ENCODE measurements at places on chromosomes 12 and 14.

GRCh38 chr12:67647799-67648520 is 585 bp upstream of the DYRK2 start:
- DNase-seq, result peak; percentile 14

- DNase-seq, result no peak
Observed at GRCh38 chr14:72532686-72533454, 361.0 kb downstream of the DPF3 start.

GRCh38 chr12:16136219-16136988 is 141.1 kb downstream of the SLC15A5 start:
- DNase-seq, result no peak

GRCh38 chr12:27523305-27523641 is 733 bp upstream of the PPFIBP1 start:
- no peak for DNase-seq

DNA sequence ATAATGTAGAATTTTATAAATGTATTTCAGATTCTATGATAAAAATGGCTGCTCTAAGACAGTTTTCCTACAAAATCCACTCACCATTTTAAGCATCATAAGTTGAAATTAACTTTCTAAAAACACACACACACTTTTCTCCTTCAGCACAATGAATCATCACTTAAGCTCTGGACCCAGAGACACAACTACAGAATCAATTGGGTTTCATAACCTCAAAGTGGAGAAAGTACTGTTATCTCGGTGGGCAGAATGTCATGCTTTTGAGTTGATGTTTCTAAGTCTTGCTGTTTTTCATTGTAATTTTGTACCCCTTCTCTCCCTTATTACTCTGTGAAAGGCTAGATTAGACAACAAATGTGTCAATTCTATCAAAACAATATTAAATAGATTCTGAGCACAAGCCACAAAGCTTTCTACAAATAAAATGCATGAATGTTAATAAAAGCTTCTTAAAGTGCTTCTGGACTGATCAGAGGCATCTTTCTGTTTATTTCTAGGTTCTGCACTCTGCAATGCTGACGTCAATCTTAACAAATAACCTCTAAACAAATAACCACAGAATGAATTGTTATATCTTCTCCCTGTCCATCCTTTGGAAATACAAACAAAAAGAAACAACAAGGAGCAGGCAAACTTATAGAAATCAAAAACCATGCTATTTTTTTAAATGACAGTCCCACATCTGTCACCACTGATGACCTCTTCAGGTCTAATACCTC is 8.2 kb downstream of the IPO8 start:
- DNase-seq, result no peak

GRCh38 chr14:99257122-99257672 is 14.8 kb downstream of the BCL11B start:
- no peak for DNase-seq

GRCh38 chr12:128976120-128976738 is 123.0 kb downstream of the GLT1D1 start:
- no peak for DNase-seq

DNA sequence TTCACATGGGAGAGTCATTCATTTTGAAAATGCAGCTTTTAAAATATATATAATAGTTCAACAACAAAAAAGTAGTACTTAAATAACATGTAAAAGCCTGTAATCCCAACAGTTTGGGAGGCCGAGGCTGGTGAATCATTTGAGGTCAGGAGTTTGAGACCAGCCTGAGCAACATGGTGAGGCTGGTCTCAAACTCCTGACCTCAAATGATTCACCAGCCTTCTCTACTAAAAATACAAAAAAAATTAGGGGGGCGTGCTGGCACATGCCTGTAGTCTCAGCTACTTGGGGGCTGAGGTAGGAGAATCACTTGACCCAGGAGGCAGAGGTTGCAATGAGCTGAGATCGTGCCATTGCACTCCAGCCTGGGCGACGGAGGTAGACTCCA is 256.3 kb upstream of the RGS6 start:
- DNase-seq, result no peak

DNA sequence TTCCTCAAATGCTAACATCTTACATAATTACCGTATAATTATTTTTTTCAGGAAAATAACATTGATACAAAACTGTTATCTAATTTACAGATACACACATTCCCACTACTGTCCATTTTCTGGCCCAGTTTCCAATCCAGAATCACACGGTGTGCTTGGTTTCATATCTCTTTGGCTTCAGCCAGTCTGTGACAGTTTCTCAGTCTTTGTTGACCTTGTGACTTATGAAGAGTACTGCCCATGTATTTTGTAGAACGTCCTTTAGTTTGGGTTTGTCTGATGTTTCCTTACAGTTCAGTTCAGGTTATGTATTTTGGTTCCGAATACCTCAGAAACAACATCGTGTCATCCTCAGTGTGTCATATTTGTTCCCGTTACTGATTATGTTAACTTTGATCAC is 16.2 kb downstream of the RXYLT1 start:
- no peak for DNase-seq

GRCh38 chr12:92596383-92596782 is 106.4 kb upstream of the PLEKHG7 start:
- no peak for DNase-seq

- no peak for DNase-seq
Observed at GRCh38 chr12:93950311-93950710, 198.1 kb upstream of the PLXNC1 start.

GRCh38 chr12:52691076-52691840 is 11.1 kb upstream of the KRT1 start:
- DNase-seq, result no peak

DNA sequence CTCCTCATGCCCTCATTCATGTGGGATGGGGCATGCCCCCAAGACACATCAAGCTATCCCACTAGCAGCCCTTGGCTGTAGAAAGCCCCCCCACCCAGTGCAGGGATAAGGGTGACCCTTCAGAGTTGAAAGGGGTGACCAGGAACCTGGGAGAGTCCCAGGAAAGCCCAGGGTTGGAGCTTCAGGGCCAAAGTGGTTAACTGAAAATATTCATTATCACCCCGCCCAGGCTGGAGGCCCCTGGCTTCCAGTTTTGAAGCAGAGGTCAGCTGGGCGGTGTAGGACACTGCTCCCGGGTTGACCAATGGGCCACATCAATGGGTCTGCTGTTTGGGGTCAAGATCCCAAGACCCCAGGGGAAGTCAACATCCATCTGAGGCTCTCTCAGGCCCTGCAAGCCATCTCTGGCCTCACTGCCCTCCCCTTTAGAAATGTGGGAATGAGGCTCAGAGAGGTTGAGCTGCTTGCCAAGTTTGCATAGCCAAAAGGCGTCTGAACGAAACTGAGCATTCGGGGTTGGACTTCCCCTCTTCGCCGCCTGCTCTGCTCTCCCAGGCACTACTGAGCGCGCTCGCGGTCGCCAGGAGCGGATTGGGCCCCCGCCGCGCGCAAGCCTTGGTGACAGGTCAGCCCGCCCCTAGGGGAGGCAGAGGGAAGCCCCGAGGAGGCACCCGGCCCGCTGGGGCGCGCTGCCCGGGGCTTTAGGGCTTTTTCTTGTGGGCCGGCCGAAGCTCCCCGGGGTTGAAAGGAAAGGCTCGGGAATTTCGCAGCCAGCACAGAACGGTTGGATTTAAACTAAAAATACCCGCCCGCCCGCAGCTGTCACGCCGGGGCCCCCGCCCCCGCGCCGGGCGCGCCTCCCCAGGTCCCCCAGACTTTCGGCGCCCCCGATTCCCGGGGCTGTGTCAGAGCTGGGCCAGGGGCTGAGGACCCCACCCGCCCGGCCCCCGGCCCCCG is 576 bp downstream of the SYNE3 start:
- DNase-seq, result peak; percentile 80

DNA sequence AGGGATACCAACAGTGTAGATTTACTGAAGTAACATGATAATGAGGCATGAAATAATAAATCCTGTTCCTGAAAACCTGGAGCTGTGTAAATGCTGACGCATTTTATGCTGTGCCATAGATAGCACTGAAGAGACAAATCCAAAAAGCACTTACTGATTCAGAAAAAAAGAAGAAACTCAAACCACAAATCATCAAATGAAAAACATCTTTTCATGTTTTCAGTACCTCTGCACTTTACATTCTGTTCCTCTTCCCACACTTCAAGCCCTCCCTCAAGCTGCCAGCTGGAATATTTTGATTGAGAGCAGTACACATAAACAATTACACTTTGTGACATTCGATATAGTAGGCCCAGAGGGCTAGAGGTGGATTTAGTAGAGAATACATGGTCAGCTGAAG is 362.3 kb downstream of the NAV3 start:
- DNase-seq, result no peak

DNA sequence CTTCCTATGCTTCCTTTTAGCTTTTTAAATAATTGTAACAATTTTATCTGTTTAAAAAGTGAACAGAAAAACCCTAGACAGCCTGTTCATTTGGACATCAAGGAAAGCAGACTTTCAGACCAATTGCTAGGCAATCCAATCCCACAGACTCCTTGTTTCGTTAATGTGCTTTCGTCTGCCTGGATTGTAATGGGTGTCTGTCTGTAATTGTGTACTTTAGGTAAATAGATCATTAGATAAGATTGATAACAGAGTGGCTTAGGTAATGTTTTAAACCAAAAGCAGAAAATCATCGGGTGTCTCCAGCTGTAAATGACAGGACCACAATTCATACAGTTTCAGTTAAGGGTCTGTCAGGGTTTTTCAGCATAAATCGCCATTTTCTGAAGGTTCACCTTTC is 19.6 kb downstream of the CCDC60 start:
- no peak for DNase-seq

DNA sequence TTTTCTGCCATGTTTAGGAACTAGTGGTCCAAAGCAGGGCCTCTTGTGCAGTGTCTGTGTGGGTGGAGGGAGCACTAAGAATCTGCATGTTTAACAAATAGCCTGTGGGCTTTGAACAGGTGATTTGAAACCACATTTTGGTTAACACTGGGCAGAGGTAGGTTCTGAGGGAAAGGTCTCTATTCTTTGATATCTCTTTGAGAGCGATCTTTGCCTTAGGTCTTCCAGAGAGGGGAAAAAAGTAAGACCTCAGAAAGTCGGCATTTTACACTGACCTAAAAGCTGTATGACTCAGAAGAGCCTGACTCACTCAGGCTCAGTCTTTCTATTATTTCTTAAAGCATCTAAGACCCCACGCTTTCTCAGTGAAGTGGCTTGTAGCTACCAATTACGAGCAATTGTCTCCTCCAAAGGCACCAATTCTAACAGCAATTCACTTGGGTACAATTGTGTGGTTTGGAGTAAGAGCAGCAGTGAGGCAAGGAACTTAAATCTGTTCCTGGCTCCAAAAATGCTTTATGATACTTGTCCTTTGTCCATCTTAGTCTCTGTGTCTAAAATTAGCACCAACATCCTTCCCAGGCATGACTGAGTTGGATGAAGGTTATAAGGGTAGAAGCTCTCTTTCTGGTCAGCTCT is 8.8 kb downstream of the EIF2B2 start:
- DNase-seq, result no peak

DNA sequence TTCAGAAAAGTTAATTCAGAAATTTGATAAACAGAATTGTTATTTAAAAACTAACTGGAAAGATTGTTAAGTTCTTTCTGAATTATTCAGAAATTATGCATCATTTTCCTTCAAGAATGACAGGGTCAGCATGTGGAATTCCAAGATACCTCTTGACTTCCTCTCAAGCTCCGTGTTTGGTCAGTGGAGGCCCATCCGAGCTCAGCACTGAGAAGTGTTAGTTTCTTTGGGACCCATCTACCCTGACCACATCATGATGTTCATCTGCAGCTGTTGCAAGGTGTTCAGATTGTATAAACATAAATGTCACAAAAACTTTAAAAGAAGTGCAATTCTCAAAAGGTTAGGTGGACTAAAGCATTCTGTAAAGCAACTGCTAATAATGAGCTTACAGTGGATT is 33.7 kb downstream of the MDM2 start:
- no peak for DNase-seq

- DNase-seq, result no peak
Observed at GRCh38 chr12:5232291-5232690, 188.6 kb downstream of the KCNA5 start.

DNA sequence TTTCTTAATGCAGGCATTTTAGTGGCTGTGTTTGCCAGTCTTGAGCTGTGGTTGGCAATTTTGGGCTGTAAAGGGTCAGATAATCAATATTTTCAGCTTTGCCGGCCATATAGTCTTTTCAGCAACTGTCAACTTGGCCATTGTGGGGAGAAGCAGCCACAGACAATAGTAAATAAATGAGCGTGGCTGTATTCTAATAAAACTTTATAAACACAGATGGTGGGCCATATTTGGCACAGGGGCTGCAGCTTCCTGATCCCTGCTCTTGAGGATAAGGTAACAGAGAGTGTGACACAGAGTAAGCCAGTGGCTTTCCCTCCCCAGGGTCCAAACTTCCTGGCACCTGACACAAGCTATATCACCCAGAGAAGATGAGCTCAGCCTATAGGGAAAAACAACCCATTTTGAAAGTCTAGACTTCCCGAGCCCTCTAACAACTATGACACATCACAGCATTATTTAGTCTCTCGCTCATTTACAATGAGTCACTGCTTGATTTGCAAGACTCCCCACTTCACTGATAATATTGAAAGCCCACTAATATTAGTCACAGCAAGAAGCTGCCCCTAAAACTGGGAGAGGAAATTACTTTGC is 163.1 kb upstream of the TMPO start:
- no peak for DNase-seq

DNA sequence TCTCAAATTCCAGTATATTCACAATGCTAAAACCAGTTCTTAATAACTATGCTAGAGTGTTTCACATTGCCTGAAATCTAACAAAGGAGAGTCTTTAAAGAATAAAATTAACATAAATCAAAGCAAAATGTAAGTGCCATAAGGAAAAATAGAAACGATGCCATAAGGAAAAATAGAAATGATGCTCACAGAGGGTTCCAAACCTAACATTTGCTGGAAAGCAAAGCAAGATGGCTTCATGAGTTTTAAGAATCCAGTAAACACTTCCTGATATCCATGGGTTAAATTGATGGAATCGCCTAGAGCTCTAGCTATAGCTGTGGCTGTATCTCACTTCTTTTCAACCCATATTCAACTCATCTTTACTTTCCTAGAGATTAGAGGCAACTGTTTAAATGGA is 63.9 kb downstream of the GPR68 start:
- DNase-seq, result no peak

GRCh38 chr12:131783915-131784541 is 44.2 kb upstream of the MMP17 start:
- no peak for DNase-seq

DNA sequence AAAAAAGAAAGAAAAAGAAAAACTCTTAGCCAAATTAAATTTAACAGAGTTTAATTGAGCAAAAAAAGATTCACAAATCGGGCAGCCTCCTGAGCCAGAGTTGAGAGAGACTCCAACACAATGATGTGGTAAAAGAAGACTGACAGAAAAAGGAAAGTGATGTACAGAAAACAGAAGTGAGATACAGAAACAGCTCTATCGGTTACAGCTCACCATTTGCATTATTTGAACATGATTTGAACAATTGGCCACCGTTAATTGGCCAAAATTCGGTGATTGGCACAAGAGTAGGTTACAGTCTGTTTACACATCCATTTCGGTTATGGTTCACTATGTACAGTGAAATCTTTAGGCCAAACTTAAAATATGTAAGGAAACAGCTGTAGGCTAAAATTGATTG is 117.7 kb downstream of the SPTSSA start:
- no peak for DNase-seq

DNA sequence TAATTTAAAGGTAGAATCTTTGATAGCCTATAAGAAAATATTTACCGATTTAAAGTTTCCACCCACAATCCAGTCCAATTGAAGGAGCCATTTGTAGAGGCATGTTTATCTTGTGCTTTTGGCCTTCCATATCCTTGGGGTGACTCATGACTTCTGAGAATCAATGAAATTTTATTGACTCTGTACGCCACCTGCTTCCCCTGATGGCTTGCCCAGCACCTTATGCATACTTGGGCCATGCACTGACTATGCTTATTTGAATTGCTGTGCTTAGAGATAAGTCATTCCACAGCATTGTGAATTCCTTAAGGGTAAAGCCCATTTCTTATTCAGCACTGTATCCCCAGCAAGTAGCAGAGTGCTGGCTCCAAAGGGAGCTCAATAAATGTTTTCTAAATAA is 954.8 kb upstream of the SEL1L start:
- DNase-seq, result no peak
